ENCODE measurements at places on chromosomes 1 and 21.

- no peak for DNase-seq
These were observed 5.4 kb upstream of the PAFAH2 start for GRCh38 chr1:26003262-26003661.

DNA sequence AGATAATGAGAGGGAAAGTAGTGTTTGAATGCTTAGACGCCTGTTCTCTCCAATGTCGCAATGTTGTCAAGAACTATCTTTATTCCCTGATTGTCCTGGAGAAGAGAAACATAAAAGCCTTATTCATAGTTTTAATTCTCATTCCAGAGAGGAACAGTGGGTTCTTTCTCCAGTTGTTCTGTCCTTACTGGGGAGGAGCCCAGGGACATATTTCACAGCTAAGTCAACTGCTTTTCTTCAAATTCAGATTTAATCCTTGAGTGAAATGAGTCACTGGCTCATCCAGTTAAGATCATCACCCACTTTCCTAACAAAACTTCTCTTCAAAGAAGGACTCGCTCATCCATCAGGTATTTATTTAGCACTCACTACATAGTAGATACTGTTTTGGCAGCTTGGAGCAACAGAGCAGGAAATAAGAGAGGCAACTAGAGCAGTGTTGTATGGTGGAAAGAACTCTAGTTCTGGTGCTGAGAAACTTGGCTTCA, 365.7 kb upstream of the USP24 start:
- DNase-seq: peak; percentile 84

DNA sequence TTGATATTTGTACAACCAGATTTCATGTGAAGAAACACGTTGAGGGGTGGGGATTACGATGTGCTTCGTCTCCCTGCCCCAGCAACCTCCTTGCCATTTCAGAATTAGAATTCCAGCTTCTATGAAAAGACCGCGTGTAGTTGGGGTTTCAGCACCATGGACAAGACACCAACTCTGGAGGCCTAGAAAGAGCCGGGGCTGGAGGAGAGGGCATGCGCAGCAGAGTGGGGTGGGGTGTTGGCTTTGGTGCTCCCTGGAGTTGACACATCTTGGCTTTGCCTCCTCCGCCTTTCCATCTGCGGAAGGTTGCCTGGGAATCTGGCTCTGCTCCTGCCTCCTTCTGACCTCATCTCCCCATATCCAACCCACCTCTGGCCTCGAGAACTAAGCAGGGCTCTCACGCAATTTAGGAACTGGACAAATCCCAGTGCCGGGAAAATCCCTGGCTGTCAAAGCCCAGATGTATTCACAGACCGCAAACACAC, 11.8 kb downstream of the HTR6 start:
- peak; percentile 73 for DNase-seq

- DNase-seq: no peak
These were observed 192.6 kb downstream of the GABPA start for GRCh38 chr21:25927195-25927880.

DNA sequence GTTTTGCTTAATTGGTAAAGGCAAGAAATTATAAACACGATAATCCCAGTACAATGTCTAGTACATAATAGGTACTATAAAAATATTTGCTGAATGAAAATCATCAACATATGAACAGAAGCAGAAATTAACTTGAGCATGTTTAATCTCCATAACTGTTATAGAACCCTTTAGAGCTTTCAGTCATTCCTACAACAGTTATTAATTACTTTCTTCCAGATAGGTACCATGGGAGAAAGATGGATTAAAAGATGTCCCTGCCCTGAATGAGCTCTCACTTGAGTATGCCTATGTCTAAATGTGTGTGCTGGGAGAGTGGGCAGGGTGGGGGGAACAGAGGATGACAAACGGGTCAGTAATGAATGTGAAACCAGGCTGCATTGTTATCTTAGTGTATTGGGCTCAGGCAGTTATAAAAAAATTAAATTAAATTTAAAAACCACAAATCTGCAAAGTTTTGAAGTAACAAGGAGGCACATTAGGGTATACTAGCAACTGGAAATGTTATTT, 2.4 kb downstream of the EPS15 start:
- peak; percentile 7 for DNase-seq

DNA sequence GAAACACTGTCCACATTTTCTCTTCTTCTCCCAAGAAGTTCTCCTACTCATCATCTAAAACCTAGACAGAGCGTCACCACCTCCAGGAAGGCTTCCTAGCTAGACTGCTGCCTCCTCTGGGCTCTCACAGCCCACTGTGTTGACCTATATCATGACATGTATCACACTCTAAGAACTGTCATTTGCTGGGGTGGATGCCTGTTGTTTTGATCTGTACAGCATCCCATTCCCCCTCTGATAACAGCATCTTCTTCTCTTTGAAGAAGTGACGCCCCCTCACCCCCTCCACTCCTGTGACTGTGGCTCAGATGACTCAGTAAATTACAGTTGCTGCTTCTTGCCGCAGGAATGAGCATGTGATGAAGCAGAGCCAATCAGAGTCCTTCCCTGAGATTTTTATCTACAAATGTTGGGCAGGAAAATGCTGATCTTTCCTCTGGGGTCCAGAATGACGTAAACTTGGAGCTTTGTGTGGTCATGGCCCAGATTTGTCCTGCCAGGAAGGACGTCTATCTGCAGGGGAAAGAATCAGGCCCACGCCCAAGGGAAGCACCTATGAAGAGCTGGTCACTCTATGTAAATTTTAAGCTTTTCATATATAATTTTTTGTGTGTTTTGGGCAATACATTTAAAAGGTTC, 28.0 kb upstream of the FOXO6 start:
- DNase-seq: no peak

- peak; percentile 71 for DNase-seq
These were observed 63.4 kb upstream of the COA6 start for GRCh38 chr1:234309598-234310459.

DNA sequence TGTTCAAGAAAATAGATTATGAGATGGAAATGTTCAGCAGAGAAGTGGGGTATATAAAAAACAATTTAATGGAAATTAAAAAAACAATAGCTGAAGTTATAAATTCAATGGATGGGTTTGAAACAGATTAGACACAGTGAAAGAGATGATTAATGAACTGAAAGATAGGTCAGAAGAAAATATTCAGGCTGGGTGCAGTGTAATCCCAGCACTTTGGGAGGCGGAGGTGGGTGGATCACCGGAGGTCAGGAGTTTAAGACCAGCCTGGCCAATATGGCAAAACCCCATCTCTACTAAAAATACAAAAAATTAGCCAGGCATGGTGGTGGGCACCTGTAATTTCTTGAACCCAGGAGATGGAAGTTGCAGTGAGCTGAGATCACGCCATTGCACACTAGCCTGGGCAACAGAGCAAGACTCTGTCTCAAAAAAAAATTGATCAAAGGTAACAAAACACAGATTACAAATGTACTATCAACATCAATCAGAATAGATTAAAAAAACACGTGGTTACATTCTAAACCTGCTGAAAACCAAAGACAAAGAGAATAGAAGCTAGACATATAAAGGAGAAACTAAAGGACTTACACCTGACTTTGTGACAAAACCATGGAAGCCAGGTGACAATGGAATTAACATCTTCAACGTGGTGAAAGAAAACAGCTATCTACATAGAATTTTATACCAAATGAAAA, 4.8 kb upstream of the SUMO3 start:
- no peak for DNase-seq

Measured in epithelial cell of esophagus (primary cell).